NCI-H187 (cell line): ENCODE measurements at places on chromosomes 7 and 10.

DNA sequence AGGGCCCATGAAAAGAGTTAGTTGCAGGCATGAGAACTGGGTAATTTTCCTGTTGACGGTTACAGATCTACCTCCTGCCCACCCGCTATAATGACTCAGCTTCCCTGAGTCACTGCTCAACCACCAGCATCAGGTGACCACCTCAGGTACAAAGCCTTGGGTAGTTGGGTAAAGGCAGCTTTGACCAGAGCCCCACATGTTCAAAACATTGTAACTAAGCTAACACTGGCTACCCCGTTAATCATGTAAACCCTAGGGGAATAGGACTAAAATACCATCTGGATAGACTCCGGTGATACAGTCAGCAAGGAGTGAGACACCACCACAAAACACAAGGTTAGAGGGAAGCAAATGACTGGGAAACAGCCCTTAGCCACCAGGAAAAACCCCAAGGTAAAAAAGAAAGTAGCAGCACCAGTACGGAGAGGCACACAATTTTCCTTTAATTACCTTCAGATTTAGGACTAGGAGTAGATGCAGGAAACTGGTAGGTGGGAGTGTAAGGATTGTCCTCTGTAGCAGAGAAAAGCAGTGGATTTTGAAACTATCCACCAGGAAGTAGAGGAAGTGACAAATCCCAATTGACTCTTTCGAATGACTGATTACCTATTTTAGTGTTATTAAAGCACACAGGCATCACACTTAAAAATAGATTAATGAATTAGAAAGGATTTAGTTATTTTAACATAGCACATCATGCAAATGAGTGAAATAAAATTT is 103.5 kb upstream of the PDLIM1 start:
- DNase-seq, result no peak

GRCh38 chr7:113013761-113014449 is 72.7 kb downstream of the GPR85 start:
- no peak for DNase-seq

DNA sequence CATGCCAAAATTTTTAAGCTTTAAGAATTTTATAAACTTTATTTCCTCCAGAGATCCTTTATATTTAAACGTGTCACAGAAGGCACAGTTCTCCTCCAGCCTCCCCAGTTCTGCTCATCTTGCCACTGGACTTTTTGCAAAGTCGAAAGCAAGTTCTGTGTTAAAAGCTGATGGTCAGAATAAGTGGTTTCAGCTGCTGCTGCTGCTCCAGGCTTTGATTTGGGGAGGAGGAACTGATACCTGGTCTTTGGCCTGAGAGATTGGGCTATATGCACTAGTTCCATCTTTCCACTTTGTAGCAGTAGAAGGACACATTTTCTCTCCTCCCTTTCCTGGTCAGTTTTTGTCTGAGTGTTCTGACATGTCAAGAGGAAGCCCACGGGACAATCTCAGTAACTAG is 435.9 kb upstream of the PHF14 start:
- no peak for DNase-seq

GRCh38 chr10:34698979-34699378 is 116.1 kb downstream of the PARD3 start:
- no peak for DNase-seq

GRCh38 chr7:141218941-141219340 is 145.1 kb downstream of the TMEM178B start:
- DNase-seq, result no peak

DNA sequence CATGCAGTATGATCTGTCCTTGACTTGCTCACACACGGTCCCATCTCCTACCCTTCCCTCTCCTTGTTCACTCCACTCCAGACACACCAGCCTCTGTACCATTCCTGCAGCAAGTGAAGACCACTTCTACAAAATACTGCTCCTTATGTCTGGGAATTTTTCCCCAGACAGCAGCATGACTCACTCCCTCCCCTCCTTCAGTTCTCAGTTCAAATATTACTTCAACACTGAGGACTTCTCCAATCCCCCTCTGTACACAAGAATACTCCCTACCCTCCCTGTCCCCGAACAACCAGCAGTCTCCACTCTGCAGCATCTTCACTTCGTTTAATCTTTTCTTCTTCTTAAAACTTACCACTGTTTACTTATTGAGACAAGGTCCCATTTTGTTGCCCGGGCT is 474.0 kb downstream of the GPAM start:
- DNase-seq, result no peak

DNA sequence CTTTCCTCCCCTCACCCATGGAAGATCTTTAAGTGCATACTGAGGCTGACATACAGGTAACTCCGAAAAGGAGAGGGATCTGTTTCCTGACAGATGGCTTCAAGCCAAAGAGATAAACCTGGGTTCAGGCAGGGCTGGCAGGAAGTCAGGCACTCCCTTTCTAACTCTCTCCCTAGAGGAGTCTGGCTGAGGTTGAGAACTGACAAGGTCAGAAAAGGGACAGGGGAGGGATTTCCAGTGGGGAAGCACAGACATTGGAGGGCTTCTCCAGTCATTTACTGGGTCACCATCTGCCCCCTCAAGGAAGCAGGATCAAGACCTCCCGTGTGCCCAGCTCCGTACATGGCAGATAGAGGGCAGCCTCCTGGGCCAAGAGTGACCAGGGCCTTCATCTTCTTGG is 31.6 kb downstream of the TLX1 start:
- DNase-seq, result no peak

- DNase-seq, result no peak
These were observed 213.5 kb downstream of the PAXIP1 start for GRCh38 chr7:154789404-154789803.

- no peak for DNase-seq
These were observed 2.5 kb downstream of the TES start for GRCh38 chr7:116212869-116213268.
